NCI-H460 (cell line): ENCODE measurements at places on chromosomes 2 and 18.

- no peak for DNase-seq
Measured at GRCh38 chr2:160132761-160133160, 67.3 kb downstream of the ITGB6 start.

GRCh38 chr18:75199327-75199726 lies 9.6 kb downstream of the PTGR3 start:
- no peak for DNase-seq

DNA sequence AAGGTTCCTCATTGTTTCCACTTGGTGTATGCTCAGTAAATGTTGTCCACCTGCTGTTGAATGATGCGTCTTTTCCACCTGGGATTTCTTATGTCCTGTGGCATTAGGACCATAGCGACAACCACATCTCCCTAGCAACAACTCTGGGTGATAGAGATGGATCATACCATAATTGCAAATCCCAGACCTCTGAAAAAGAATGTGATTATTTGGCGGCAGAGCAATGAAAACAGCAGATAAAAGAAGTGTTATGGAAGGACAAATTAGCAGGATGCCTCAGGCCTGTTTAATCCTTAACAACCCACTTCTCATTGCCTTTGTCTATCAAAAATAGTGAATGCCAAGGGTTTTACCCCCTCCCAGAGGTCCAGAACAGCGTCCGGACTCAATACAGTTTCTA lies 278.9 kb downstream of the TSN start:
- DNase-seq, result no peak

GRCh38 chr2:15892151-15892880 lies 48.0 kb upstream of the MYCN start:
- DNase-seq, result no peak

- peak; percentile 13 for DNase-seq
Measured at GRCh38 chr2:75634945-75635344, 11.6 kb upstream of the MRPL19 start.

DNA sequence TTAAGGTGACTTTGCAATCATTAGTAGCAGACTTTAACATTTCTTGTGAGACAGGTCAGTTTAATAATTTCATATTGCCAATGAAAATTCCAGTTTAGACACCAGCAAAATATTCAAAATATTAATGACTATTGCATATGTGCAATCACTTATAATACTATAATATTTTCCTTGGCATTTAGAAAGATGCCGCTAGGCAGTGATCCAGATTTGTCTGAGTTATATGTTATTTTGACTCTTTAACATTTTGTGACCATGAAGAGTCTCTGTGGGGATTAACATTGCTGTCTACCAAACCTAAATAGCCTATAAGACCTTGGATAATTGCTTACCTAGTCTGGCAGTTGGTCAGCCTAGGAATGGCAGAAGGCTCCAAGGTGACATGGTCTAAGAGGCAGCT lies 389.6 kb downstream of the THSD7B start:
- no peak for DNase-seq

DNA sequence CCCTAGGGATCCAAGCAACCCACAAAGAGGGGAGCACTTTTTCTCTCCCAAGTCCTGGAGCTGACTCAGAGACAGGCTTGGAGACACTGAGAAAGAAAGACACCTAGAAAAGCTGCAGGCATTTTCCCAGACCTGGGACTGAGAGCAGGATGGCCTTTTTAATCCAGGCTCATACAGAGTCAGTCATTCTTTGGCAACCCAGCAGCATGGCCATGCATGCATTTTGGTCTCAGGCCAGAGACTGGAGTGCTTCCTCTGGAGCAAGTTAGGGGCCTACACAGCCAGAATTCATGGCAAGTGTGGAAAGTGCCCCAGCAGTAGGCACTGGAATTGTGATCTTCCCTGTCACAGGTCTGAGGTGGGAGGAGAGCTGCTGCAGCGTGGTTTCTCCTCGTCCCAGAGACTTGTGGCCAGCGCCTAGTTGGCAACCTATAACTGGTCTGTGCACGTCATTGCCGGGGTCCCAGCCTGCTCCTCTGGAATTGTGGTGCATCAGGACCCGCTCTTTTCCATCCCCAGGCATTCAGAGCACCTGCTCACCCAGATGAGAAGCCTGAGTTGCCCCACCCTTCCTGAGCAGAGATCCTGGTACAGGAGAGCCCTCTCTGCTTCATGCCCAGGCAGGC lies 231.9 kb upstream of the RAB6C start:
- no peak for DNase-seq

- no peak for DNase-seq
Measured at GRCh38 chr2:235278771-235279355, 215.0 kb upstream of the AGAP1 start.

DNA sequence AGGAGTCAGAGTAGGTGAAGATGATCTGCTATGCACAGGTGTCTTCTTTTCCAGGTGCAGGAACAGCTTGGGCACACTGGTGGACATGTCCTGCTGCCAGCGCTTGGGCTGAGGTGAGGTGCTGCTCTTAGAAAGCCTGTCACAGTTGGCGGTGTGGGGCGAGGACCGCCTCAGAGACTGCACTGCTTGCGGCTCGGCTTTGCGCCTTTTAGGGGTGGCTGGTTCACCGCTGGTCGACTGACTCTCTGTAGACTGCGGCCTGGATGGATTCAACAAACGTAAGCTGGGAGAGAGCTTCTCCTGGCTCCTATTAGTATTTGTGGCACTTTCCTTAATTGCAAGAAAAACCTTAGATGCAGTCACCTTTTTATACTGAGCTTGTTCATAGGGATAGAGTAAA lies 1.7 kb downstream of the MSL3B start:
- DNase-seq, result no peak

DNA sequence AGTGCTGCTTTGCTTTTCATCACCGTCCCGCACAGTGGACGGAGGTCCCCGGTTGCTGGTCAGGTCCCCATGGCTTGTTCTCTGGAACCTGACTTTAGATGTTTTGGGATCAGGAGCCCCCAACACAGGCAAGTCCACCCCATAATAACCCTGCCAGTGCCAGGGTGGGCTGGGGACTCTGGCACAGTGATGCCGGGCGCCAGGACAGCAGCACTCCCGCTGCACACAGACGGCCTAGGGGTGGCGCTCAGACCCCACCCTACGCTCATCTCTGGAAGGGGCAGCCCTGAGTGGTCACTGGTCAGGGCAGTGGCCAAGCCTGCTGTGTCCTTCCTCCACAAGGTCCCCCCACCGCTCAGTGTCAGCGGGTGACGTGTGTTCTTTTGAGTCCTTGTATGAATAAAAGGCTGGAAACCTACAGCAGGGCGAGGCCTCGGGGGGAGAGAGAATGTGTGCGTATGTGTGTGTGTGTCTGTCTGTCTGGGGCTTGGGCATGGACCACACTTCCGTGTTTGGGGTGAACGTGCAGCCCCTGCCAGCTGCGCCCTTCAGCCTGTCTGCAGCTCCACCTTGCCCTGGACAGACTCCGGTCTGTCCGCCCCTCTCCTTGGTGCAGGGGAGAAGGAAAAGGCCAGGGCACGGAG lies 32.3 kb downstream of the GPC1 start:
- DNase-seq, result no peak

GRCh38 chr2:12048550-12048949 lies 302.1 kb downstream of the LPIN1 start:
- no peak for DNase-seq

DNA sequence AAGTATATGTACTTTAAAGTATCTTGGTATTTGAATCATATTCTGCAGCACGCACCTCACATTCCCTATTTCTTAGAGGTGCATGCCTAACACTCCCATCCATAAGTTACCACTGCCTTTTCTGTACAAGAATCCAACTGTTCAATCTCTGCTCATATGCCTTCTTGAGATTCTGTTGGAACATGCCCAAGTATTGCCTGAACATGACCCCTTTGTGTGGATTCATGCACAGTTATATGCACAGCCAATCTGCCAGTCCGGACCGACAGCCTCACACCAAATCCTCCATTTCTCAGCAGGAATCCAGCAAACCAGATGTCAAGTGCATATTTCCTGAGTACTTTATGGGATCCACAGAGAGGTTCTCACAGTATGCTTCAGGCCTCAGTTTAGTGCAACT lies 222.0 kb downstream of the TMEM182 start:
- no peak for DNase-seq

- DNase-seq, result no peak
Measured at GRCh38 chr2:64260817-64261216, 116.6 kb upstream of the PELI1 start.

- DNase-seq, result no peak
Measured at GRCh38 chr2:159998961-159999360, 63.5 kb downstream of the PLA2R1 start.

DNA sequence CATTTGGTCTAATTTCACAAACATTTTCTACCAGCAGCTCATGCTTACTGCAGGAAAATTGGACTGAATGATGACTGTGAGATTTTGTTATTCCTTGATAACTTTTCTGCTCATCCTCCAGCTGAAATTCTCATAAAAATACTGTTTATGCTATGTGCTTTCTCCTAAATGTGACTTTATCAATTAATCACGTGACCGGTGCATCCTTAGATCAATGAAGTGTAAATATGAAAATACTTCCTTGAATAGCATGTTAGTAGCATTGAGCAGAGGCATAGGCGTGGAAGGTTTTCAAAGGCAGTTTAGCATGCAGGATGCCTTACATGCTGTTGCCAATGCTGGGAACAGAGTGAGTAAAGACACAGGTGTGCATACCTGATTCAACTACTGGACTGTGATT lies 1002.5 kb downstream of the CBLN2 start:
- DNase-seq, result no peak

DNA sequence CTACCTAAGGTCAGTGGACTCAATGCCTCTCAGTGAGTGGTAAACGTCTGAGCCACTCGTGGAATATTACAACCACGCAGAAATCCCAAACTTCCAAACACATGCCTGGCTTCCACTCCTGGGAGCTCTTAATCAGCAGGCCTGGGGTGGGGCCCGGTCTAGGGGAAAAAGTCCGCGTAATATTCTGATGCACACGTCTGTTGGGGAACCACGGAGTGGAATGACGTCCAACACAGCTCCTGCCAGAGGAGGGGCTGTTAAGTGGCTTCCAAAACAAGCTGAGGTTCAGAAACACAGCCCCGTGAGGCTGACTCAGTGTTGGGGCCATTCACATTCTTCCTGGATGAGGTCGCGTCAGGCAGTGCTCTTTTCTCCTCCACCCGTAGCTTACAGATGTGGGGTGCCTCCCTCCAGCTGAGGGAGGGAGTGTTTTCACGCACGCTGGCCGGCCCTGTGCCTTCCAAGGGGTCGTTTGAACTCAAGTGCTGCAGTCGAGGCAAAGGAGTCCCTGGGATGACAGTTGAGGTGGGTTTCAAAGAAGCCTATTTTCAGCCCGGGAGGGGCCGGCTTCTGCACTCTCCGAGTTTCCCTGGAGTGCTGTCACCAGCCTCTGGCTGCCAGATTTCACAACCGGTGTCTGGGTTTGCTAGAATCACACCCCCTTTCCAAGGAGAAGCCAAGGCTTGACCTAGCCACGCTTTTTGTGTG lies 73.1 kb downstream of the ACKR3 start:
- no peak for DNase-seq

- no peak for DNase-seq
Measured at GRCh38 chr18:1464444-1465217, 560.0 kb downstream of the ADCYAP1 start.

GRCh38 chr2:206396211-206396610 lies 47.1 kb upstream of the ADAM23 start:
- no peak for DNase-seq

GRCh38 chr2:5227062-5227699 lies 465.0 kb upstream of the SOX11 start:
- no peak for DNase-seq

- DNase-seq, result no peak
Measured at GRCh38 chr18:63145851-63146555, 173.6 kb downstream of the BCL2 start.

DNA sequence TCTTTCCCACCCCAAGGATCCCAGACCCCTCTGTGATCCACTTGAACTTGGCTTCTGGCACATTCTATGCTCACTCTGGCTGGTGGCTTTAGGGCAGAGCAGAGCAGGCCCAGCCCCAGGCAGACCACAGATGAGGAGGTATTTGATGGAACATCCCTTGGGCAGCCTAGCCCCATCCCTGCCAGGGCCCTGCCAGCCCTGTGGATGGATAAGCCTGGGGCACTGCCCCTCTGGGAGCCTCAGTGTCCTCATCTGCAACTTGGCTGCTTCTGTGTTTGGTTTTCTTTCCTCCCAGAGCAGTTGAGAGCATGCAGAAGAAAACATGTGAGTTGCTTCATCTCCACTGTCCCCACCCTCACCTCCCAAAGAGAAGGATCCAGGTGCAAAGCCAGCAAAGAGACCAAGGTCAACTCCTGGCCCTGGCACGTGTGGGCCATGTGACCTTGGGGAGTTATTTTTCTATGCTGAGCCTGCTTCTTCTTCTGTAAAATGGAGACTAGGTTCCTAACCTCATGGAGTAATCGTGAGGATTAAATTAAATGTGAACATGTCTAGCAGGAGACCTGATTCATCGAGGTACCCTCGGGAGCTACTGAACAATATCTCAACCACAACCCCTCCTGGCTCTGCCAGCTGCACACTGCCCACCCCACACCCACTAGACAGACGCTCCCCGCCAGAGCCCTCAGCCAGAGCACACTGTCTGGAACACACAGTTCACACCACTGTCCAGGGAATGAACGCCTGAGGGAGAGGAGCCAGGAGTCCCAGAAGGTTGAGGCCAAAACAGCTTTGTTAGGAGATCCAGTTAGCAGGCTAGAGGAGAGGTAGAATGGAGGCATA lies 14.6 kb upstream of the TNS1 start:
- DNase-seq, result no peak

DNA sequence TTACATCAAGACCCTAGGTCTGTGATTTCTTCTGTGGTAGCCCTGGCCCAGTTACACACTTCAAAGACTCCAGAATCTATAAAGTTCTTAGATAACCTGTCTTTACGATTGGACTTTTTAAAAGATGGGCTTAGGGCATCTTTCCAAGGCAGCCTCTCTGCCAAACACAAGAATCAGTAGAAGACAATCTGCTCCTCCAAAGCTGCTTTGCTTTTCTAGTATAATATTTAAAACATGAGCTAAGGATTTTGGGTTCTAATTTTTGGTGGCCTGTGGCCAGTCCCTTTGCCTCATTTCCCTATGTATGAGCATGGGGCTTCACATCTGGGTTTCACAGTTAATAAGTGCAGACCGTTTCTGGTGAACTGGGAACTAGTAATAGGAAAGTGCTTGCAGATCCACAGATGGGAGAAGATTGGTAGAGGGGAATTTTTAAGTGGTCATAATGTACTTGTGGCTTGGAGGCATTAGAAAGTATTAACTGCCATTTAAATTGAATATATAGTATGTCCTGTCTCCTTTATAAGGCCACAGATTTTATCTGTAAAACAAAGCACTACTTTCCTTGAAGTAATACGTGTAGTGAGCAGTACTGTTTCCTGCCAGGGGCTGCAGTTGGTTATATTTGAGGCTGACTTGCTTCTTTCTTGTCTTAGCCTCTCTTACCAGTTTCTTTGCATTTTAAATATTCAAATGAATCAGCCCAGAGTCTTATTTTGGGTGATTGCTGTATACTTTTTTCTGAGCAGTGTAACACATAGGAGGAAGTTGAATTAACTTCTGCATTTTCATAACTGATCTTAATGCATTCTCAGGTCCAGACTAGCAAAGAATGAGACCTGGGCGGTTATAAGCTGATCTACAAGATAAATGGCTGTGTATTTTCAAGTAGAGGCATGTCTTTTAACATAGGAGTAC lies 1.5 kb downstream of the ARPC2 start:
- no peak for DNase-seq
